ENCODE measurements at places on chromosomes 5 and 9.

GRCh38 chr5:176793736-176794135 is 16.6 kb upstream of the UNC5A start:
- DNase-seq = no peak

GRCh38 chr5:171629221-171629620 is 156.4 kb upstream of the SMIM23 start:
- DNase-seq = no peak

GRCh38 chr9:112551641-112552040 is 65.0 kb downstream of the KIAA1958 start:
- no peak for DNase-seq

DNA sequence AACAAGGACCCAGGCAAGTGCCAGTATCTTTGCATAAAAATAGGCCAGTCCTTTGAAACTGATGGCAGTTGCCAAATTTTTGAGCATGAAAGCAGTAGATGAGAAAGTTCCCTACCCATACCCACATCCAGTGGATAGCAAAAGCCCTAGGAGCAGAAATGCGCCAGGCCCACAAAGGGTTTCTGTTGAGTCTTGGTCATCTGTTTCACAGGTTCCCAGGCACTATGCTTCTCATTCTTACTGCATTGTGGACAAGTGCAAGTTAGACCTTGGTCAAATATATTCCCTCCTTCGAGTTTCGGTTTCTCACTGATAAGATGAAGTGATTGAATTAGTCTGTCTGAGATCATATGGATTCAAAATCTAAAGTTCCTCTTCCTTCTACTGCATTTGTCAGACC is 152.3 kb downstream of the NR3C1 start:
- DNase-seq = no peak

- no peak for DNase-seq
Measured at GRCh38 chr5:152004095-152004494, 79.4 kb upstream of the GLRA1 start.

- DNase-seq = no peak
Measured at GRCh38 chr9:27539479-27540441, 10.1 kb upstream of the MOB3B start.

DNA sequence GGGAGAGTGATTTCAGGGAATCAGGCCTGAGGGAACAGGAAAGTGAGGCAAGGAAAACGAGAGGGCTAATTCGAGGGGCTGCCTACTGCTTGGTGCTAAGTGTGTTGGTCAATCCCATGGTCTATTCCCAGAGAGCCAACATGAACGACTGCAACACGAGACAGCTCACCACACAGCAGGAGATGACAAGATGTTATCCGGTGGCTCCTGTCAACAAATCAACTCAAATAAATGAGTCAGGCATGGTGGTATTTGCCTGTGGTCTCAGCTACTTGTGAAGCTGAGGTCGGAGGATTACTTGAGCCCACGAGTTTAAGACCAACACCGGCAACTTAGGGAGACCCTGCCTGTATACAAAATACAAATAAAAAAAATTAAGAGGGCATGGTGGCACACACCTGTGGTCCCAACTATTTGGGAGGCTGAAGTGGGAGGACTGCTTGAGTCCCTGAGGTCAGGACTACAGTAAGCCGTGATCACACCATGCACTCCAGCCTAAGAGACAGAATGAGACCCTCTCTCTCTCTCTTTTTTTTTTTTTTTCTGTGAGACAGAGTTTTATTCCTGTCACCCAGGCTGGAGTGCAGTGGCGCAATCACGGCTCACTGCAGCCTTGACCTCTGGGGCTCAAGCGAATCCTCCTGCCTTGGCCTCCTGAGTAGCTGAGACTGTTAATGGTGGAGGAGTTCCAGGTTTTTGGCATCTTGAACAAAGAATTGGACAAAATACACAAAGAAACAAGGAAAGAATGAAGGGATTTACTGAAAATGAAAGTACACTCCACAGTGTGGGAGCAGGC is 9.0 kb upstream of the FAF2 start:
- no peak for DNase-seq

- DNase-seq = no peak
Measured at GRCh38 chr9:98727428-98727827, 18.7 kb upstream of the GABBR2 start.

DNA sequence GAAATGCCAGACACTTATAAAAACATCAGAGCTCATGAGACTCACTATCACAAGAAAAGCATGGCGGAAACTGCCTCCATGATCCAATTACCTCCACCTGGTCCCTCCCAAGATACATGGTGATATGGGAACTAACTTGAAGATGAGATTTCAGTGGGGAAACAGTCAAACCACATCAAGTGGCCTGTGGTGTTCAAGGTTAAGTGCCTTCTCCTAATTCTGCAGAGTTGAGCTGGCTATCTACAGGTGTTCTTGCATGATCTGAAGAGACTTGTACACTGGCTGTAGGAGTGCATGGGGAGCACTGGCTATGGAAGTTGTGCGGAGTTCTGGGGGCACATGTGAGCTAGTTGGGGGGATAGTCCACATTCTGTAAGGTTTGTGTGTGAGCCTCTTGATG is 34.0 kb upstream of the CKS2 start:
- no peak for DNase-seq

- DNase-seq = no peak
Measured at GRCh38 chr5:72895758-72896157, 60.1 kb upstream of the FCHO2 start.

DNA sequence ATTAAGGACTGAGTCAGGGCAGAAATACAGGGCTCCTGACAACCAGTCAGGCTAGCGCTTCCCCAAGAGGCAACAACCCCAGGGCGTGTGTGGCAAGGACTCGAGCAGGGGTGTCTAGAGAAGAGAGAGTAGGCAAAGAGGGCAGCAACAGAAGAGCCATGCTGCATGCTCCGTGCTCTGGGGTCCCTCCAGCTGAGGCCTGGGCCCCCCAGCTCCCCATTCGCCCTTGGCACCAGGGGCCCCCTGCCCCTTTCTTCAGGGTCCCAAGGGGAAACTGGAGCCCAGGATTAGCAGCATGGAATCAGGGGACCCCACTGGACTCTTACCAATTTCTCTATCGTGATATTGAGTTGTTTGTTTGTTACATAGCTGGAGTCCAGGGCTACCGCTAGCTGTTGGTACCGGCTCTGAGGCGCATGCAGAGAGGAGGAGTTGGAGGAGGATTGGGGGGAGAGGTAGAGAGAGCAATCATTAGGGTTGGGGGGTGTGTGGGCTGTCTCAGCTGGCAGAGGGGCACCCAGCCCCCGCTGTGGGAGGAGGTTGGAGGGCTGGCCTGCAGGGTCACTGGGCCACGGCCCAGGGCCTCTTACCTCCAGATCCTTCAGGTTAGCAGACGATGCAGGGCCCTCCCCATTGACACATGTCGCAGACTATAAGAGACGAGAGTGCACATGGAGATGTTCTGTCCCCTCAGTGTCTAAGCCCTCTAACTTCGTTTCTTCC is 8.8 kb downstream of the GOLGA2 start:
- DNase-seq = no peak

DNA sequence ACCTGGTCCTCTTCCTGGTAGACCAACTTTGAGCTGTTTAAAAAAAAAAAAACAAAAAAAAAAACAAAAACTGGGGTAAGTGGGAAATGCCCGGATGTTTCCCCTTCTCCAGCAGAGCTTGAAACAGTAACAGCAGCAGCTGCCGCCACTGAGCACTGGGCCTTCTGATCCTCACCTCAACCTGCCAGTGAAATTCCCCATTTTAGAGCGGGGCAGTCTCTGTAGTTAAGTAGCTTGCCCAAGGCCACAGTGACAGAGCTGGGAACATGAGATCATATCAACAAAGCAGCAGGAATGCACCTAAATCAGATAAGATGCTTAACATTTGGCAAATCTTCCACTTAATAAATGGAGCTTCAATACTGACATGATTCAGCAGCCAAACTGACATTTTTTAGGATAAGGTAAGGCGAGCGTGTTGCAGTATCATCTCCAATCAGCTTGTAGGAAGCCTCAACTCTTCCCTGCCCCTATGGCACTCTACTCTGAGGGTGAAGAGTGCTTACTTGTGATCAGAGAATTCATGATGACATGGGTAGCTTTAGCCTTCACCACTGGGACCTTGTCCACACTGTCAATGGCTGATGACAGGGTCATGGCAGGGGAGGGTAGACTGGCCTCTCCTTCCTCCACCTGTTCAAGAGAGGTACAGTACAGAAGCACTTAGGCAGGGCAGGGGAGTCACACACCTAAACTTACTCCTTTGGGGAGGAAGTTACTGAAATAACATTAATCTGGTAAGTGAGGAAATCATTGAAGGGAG is 9.3 kb downstream of the KIAA1191 start:
- no peak for DNase-seq

- DNase-seq = no peak
Measured at GRCh38 chr5:61019642-61020041, 74.6 kb downstream of the NDUFAF2 start.

- DNase-seq = no peak
Measured at GRCh38 chr5:25619273-25619672, 974.5 kb upstream of the CDH10 start.

GRCh38 chr5:13248253-13248652 is 696.2 kb downstream of the DNAH5 start:
- DNase-seq = no peak

- no peak for DNase-seq
Measured at GRCh38 chr9:8208465-8208864, 408.9 kb upstream of the DMAC1 start.

DNA sequence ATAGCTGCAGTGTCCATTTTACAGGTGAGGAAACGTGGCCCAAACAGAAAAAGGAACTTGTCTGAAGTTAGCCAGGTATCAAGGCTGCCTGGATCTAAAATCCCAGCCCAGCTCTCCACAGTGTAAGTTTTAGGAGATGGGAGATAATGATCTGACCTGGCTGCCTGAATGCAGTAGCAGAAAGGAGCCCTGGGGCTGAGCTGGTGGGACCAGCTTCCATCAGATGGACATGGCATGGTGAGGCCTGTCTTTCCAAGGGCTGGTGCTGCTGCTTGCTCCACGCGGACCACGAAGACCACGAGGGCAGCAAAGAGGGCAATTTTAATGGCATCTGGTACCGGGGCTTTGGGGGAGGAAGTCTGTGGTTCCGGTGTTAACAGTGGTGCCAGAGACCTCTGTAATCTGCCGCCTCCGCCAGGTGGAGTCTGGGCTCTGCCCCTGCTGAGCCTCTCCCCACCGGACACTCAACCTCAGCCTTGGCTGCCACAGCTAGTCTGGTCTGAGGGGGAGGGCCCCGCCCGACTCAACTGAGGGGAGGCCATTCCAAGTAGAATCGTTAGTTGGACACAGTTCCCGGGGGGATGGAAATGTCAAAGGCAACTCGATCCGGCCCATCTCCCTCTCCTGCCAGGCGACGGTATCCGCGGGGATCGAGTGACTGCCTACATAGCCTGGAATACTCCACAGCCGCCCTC is 650 bp downstream of the MYORG start:
- DNase-seq = peak; percentile 78

Data from mucosa of descending colon (tissue), 3 donors.